HL-60 (cell line): ENCODE measurements at places on chromosomes 2 and 18.
A peak's percentile ranks its signal among the peaks of the same experiment; 100 is the strongest.

DNA sequence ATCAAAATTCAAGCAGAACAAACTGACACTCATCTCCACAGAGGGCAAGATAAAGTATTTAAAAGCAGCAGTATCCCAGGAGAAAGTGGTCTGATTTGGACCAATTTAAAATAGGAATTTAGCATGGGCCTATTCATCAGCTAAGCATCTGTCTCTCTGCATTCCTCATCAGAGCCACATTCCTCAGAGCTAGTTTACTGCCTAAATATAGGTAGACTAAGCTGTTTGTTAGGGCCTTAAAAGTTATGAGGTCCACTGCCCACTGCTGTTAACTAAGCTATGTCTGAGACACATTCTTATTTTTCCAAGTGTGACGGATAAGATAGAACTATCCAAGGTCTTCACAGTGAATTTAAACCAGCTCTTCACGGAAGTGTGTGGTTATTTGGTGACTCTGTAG lies 17.6 kb downstream of the NEB start:
- no peak for DNase-seq

DNA sequence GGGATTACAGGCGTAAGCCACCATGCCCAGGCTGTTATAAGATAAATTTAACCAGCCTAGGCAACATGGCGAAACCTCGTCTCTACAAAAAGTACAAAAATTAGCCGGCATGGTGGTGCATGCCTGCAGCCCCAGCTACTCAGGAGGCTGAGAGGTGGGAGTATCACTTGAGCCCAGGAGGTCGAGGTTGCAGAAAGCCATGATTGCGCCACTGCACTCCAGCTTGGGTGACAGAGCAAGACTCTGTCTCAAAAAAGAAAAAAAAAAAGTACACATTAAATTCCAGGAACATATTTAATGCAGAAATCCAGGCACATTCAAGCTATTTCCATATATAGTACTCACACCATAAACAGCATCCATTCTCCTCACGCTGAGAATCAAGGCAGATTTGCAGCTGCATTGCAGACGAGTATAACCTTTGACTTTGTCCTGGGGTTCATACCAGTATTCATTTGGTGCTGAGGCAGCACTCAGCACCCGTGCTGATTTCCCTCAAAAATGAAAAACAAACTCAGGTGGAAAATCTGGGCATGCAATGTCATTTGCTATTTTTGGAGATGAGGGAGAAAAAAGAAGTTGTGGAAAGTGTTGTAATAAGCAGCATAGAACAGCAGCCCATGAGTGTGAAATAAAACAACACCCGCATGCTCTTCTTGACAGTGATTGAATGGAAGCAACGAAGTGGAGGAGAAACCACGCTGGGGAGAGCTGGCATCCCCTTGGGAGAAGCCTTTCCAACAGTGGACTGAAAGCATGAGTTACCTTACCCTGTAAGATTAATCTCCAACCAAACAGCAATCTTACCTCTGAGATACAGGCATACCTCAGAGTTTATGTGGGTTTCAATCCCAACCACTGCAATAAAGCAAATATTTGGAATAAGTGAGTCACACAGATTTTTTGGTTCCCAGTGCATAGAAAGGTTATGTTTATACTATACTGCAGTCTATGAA lies 46.8 kb upstream of the ANXA4 start:
- no peak for DNase-seq

DNA sequence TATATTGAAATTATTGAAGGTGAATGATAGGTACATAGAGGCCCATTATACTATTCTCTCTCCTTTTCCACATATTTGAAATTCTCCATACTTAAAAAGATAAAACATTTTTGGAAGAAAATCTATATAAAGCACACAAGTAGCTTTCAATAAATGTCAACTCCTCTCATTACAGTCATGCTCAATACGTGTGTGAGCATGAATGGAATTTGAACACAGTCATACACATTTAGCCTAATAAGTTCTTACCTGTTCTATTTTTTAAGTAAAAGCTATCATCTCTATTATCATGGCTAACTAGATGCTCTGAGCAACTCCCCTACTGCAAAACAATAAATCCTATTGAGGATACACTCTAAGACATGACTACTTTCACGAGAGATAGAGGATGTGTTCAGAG lies 41.9 kb upstream of the SPATS2L start:
- no peak for DNase-seq

- no peak for DNase-seq
Observed at GRCh38 chr2:109207176-109207575, 78.2 kb downstream of the SH3RF3 start.

DNA sequence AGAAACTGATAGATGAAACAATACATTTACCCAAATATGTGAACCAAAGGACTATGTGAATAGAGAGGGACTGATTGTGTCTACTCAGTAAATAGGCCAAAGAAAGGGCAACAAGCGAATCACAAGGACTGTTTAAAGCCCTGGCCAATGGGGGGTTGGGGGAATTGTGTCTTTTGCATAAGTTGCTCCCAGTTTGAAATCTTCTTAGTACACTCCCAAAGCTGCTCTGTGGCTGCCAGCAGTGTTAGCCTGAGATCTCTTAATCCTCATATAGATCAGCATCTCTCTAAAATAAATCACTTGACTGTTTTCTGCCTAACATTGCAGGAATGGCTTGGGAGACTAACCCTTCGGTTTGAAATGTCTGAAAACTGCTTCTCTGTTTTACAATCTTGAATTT lies 236.4 kb downstream of the PLCL1 start:
- no peak for DNase-seq

- DNase-seq, result no peak
Observed at GRCh38 chr18:7760967-7761948, 194.1 kb downstream of the PTPRM start.

DNA sequence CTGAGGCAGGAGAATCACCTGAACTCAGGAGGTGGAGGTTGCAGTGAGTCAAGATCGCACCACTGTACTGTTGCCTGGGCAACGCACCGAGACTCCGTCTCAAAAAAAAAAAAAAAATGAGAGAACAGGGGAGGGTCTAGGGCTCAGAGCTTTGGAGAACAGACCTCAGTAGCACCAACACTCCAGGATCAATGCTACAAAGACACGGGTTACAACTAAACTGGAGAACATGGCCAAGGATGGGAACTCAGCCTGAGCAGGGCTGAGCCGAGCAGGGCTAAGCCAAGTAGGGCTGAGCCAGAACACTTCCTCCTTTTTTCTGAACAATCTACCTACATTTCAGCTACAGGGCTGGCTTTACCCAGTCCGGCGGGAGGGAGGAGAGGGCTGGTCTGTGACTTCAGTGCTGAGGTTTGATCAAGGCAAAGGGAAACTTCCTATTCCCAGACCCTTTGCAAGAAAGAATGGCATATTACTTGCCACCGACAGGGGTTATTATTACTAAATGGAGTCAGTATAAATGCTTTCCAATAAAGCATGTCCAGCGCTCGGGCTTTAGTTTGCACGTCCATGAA lies 2.9 kb upstream of the CASP8 start:
- DNase-seq, result peak; percentile 89

DNA sequence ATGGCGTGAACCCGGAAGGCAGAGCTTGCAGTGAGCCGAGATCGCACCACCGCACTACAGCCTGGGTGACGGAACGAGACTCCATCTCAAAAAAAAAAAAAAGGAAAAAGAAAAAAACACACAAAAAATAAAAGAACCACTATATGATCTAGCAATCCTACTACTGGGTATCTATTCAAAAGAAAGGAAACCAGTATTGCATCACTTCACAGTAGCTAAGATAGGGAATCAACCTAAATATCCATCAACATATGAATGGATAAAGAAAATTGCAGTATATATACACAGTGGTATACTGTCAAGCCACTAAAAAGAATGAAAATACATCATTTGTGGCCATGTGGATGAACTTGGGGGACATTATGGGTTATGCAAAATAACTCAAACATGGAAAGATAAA lies 37.9 kb downstream of the METTL21A start:
- no peak for DNase-seq
